ENCODE measurements at places on chromosomes 5 and 9.

DNA sequence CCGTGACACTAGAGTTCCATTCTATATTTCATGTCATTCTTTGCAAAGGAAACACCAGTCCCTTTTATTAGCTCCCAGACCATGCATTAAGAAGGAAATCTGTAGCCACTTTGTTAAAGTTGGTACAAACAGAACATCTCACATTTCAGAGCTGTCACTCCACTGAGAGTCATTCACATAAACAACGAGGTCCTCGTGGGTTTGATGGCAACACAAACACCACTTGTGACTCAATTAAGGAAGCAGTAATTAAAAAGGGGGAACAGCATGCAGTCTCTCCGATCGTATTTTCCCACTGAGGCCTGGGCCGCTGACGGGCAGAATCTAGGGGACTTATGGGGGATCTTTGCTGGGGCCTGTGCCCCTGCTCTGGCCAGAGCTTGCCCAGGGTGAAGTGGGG lies 94.2 kb upstream of the ZNF618 start:
- DNase-seq: no peak

DNA sequence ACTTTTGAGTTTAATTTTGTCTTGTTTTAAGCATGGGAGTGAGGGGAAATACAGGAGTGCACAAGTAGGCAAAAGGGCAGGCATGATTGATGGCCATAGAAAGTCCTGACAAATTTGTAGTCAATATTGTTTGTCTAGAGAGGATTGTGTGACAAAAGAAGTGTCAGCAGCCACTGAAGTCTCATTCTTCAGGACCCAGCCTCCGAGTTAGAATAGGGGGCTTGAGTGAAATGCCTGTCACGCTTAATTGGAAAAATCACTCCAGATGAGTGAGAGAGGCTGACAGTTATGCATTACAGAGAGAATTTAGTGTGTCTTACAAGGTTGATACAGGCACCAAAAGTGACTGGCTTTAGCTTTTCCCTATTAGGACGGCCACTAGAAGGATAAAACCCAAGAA lies 81.9 kb upstream of the RPS23 start:
- no peak for DNase-seq

GRCh38 chr5:174139623-174140022 lies 94.1 kb downstream of the NSG2 start:
- DNase-seq: no peak

GRCh38 chr9:104858846-104859245 lies 69.1 kb downstream of the ABCA1 start:
- no peak for DNase-seq

DNA sequence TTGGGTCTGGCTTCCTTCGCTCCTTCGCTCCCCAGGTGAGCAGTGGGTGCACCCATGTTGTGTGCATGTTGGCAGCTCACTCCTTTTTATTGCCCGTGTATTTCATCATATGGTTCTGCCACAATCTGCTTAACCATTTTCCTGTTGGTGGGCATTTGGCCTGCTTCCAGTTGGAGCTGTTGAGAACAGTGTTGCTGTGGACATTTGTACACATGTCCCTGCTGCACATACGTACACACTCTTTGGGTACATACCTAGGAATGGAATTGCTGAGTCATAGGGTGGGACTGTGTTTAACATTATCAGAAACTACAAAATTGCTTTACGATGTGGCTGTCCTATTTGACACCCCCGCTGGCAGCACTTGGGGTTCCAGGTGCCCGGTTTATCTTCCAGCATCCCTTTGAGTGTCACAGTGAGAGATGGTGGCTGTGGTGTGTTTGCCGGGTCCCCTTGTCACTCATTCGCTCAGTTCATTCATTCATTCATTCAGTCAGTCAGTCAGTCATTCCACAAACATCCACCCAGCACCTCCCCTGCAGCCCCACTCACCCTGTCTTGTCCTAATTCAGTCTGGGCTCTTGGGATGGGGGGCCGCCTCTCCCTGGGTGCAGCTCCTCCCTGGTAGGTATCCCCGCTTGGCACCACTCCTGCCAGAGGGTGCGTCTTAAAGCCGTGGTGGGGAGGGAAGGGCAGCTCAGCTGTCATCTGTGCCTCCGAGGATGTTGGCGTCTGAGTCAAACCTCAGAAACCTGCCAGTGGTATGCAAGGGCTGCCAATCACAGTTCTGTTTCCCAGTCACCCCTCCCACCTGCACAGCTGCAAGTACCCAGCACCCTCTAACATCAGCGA lies 7.9 kb upstream of the FIBCD1 start:
- DNase-seq: no peak

- no peak for DNase-seq
Measured at GRCh38 chr9:89750117-89750791, 145.4 kb downstream of the GADD45G start.

- no peak for DNase-seq
Measured at GRCh38 chr9:127866535-127866934, 10.9 kb downstream of the AK1 start.

DNA sequence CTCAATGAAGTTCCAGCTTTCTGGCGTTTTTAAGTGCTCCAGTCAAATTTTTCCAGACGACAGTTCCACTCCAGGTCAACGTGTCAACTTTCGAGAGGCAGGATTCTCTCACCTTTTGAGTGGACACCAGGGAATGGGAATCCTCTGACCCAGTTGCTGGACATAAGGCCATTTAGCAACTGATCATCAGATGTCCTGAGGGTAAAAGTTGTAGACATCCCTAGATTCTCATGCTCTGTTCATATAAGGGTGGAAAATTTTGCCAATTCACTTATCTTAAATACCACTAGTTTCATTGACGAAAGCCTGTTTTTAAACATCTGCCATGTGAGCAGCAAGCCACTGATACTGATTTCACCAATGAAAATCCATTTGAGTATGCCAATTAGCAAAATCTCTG lies 275.5 kb downstream of the MAST4 start:
- DNase-seq: no peak

DNA sequence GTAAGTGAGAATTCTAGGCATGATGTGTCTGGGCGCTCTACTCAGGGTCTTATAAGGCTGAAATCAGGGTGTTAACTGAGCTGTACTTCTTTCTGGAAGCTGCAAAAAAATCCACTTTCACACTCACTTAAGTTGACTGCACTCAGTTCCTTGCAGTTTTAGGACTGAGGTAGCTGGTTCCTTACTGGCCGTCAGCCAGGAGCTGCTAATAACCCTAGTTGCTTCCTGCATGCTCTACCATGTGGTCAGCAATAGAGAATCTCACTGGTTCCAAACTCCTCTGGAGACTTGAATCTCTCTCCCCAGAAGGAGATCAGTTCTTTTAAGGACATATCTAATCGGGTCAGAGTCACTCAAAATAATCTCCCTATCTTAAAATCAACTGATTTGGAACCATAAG lies 911.2 kb downstream of the EFNA5 start:
- peak; percentile 17 for DNase-seq

DNA sequence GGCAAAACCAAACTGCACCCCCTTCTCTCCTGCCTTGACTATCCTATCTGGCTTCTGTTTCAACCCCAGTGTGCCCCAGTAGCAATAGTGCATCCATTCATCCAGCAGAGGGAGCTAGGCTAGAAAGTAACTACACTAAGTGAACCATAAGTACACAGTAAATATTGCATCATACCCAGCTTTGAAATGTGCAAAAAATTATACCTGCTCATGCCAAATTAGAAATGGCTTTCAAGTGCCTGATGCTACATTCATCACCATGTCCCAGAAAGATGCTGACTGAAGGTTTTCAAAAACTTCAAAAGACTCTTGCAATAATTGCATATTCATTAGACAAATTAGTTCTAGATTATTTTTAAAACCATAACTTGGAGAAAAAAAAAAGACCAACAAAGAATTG lies 153.5 kb downstream of the PRELID2 start:
- peak; percentile 46 for DNase-seq

GRCh38 chr5:50440651-50441492 lies at the start of gene EMB:
EMB (minus strand) TSS chr5:50441288; CDS start chr5:50441151, 137 bp downstream.
- DNase-seq: peak; percentile 66

GRCh38 chr5:158484150-158484549 lies 615.6 kb downstream of the EBF1 start:
- no peak for DNase-seq

GRCh38 chr5:169385636-169386035 lies 84.7 kb upstream of the SLIT3 start:
- no peak for DNase-seq

DNA sequence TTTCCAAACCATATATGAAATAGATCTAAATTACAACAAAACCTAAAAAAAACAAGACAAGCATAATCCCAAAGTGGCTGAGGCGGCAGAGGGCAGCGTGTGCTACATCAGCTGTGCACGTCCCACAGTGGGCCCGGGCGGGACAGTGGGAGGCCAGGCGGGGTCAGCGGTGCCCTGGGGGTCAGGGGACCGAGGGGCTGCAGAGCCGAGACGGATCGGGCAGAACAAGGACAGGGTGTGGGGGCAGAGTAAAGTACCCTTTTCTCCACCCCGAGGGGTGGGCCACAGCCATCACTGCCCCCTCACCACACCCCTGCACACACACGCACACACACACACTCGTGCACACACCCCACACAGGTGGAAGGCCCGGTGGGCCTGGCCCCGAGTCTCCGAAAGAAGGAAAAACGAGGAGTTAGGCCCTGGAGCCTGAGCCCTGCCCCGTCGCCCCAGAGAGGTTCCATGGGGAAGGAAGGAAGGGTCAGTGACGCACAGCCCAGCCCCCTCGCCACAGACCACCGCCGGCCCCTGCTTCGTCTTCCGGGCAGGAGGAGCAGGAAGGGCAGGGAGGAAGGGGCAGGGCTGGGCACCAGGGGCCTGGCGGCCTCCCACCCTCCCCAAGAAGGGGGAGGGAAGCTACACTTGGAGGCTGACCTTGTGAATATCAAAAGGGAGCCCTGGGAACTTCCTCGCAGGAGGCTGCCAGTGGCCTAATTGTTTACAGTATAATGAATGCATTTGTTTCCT lies 49.6 kb upstream of the UBAC1 start:
- no peak for DNase-seq

GRCh38 chr9:86721226-86721781 lies 226.0 kb downstream of the GAS1 start:
- DNase-seq: no peak

GRCh38 chr5:54611290-54611951 lies 93.9 kb downstream of the SNX18 start:
- DNase-seq: no peak

GRCh38 chr5:149834246-149834855 lies 104.2 kb downstream of the PPARGC1B start:
- DNase-seq: peak; percentile 80

GRCh38 chr5:159459951-159460538 lies 129.8 kb upstream of the IL12B start:
- no peak for DNase-seq

DNA sequence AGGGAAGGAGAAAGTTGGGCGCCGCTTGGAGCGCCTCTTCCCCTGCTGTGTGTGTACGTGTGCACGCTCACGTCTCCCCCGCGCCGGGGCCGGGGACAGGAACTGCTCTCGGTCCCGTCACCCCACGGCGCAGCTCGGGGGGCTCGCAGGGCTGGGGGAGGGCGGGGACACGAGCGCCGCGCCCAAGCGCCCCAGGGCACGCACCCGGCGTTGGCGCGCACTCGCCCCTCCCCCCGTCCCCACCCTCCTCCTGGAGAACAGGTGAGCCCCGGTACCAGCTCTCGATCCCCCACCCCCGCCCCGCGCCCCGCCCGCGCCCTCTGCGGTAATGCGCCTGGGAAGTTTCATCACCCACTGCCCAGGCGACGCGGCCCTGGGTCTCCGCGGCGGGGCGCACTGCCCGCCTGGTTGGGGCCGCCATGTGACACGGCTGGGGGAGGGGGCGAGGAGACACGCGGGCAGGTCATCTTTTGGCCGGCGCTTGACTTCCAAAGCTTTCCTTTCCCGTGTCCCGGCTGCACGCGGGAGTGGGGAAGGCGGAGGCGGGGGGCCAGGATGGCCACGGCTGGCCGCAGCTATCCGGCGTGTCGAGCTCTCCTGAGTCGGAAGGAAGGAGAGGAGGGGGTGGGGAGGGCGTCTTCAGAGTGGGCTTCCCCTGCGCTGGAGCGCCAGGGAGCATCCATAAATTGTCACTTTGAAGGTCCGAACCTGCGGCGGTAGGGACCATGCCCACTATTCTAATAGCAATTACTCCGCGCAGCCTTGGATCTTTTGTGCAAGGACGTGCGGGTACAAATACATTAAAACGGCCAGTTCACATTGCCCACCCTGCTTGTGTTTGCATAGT lies 1.5 kb upstream of the STC2 start:
- peak; percentile 42 for DNase-seq

- DNase-seq: no peak
Measured at GRCh38 chr9:131528186-131528585, 2.9 kb downstream of the UCK1 start.

DNA sequence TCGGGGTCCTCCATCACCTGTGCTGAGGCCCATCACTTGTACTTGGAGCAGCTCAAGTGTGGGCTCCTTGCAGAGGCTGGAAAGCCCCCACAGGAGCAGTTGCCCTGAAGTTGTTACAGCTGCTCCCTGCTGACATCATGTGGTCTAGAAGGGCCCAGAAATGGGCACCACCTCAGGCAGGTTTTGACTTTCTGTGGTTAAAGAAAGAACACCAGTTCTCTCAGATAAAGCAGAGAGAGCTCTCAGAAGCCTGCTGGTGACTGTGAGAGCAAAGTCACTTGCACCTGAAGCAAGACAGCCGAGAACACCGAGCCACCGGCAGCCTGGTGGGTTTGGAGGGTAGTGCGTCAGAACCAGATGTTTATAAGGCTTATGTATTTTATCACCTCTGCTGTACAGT lies 70.4 kb downstream of the MVB12B start:
- DNase-seq: no peak

DNA sequence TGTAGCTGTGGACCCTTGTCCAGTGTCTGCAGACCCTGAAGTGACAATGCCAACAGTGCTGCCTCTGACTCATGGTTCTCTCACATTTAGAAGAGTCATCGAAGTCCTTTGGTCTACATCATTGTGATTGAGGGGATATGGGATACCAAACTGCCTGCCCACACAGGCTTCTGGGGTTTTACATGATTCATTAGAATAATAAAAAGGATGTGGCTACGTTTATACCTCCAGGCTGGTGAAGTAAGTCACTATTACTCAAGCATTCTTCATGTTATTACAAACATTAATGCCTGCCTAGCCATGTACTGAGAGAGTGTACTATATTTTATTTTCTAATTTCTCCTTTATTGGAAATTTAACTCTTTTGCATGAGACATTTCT lies 365.7 kb downstream of the SPATA31D1 start:
- DNase-seq: no peak

- DNase-seq: no peak
Measured at GRCh38 chr5:3596857-3597166, 1.2 kb downstream of the IRX1 start.

DNA sequence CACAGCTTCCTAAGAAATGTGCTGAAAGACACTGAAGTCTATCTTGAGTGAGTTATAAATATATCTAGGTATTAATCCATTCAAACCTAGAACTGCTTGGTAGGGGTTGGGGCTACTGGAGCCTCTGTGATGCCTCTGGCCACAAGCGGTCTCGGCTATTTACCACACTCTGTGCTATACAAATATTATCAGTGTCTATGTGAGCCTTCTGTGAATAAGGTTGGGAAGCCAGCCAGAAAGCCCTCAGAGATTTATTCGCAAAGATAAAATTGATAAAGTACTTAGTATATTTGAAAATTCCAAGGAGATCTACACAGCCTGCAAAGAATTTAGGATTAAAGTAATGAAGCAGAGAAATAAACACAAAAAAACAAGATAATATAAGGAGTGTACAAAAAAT lies 41.4 kb downstream of the LIFR start:
- DNase-seq: peak; percentile 41

Measured in LNCaP clone FGC (cell line).